ENCODE measurements at places on chromosomes 6 and 20. TPM values are rescaled to one million over a fixed set of nuclear protein-coding genes. Genes with fewer than 3 reads are reported as not detected.

The CLVS2 gene
- not detected for total RNA-seq

DNA sequence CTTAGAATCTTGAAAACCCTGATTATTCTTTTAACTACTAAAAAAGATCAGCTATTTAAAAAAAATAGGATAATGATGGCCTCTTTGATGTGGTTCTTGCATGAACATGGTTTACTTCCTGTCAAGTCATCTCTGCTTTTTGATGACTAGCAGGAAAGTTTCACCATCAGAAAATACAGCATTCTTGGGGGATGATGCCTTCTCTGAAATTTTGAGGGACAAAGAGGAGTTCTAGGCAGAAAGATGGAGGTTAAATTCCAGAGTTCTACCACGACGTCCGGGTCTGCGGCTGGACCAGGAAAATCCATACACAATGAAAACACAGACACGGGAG lies 130.4 kb downstream of the OLIG3 start:
- H3K27me3 ChIP-seq = no peaks in the 10 kb centered on the region
- no peak for DNase-seq
- peaks cover 6% of the 10 kb centered on the region for H3K36me3 ChIP-seq

GRCh38 chr6:30824698-30825097 lies 59.6 kb upstream of the DDR1 start:
- no peak overlapping the region for H3K4me3 ChIP-seq
- H3K27ac ChIP-seq = no peak overlapping the region
- H3K36me3 ChIP-seq = peaks cover 12% of the 10 kb centered on the region
- H3K4me1 ChIP-seq = peaks cover 54% of the 10 kb centered on the region
- H3K27me3 ChIP-seq = no peaks in the 10 kb centered on the region

GRCh38 chr6:135738636-135739035 lies 112.9 kb upstream of the PDE7B start:
- H3K27ac ChIP-seq = no peak overlapping the region
- H3K36me3 ChIP-seq = no peaks in the 10 kb centered on the region
- no peak for DNase-seq
- H3K4me3 ChIP-seq = no peak overlapping the region

DNA sequence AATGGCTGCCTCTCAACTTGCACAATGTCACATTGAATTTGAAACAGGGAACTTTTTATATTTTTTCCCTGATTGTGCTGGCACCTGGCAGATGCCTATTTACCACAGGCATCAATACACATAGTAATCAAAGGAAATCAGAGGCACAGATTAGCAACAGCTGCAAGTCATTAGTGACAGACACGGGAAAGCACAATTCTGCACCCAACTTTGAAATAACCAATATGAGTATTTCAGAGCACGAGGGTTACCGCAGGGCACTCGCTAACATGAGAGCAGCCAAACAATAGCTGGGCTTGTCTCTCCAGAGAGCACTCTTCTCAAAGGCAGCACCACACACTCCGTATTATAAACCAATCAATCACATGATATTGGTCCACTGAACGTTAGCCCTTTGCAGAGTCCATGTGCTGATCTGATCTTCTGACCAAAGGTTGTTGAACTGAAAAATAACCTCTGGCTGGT lies 149.5 kb downstream of the RNF144B start:
- no peak overlapping the region for H3K27ac ChIP-seq
- H3K36me3 ChIP-seq = no peaks in the 10 kb centered on the region
- H3K4me3 ChIP-seq = no peak overlapping the region

The TBX18 gene
- total RNA-seq = not detected

The TRAPPC3L gene
- total RNA-seq = not detected

The MCM9 gene
- 25.5 TPM for total RNA-seq

- no peak overlapping the region for H3K4me3 ChIP-seq
- H3K4me1 ChIP-seq = no peaks in the 10 kb centered on the region
- H3K36me3 ChIP-seq = no peaks in the 10 kb centered on the region
- no peak for DNase-seq
These were observed 24.5 kb downstream of the TSPYL4 start for GRCh38 chr6:116229287-116229913.

GRCh38 chr20:1118336-1119127 lies at the start of gene PSMF1:
Gene PSMF1 (plus strand): TSS chr20:1118602. CDS start chr20:1118774, 172 bp downstream.
- DNase-seq = peak; percentile 96
- H3K4me3 ChIP-seq = peak within 1 kb of the TSS; percentile 92
- H3K36me3 ChIP-seq = peaks cover 32% of the 10 kb centered on the region
- peak within 1 kb of the TSS; percentile 86 for H3K27ac ChIP-seq
- no peaks in the 10 kb centered on the region for H3K27me3 ChIP-seq

The MUCL3 gene
- total RNA-seq = not detected

The RRP36 gene
- total RNA-seq = 60.9 TPM

DNA sequence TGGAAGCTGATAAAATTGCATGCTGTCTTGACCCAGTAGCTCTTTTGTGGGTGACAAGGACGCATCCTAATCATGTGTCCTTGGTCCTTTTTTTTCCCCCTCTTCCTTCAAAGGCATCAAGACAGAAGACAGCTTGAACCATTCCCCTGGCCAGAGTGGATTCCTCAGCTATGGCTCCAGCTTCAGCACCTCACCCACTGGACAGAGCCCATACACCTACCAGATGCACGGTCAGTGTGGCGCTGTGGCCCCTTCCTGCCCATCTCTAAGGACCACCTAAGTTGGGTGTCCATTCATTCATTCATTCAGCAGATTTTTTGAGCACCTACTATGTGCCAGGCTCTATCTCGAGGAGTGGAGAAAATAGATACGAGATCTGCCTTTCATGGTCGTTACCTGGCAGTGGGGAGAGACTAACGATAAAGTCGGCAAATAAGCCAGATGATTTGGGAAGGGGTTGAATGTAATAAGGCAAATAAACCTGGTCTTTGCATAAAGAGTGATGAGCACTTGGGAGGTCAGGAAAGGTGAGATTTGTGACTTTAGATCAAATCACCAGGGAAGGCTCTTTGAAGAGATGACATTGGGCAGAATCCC lies 121.5 kb downstream of the EYA2 start:
- no peak overlapping the region for H3K4me3 ChIP-seq
- H3K4me1 ChIP-seq = peaks cover 5% of the 10 kb centered on the region
- H3K36me3 ChIP-seq = no peaks in the 10 kb centered on the region
- H3K27me3 ChIP-seq = peaks cover 30% of the 10 kb centered on the region

The CDH22 gene
- not detected for total RNA-seq

The PI16 gene
- total RNA-seq = 2.0 TPM

DNA sequence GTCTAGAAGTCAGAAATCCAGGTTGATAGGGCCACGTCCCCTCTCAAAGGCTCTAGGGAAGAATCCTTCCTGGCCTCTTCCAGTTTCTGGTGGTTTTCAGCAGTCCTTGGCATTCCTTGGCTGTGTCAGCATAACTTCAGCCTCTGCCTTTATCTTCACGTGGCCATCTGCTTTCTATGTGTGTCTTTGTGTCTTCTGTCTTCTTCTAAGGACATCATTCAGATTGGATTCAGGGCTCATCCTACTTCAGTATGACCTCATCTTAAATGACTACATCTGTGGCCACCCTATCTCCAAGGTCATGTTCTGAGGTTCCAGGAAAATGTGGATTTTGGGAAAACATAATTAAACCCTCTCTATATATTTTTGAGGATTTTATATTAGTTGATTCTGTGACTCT lies 23.0 kb downstream of the C6orf89 start:
- no peak for DNase-seq
- H3K27ac ChIP-seq = no peak overlapping the region
- H3K36me3 ChIP-seq = peaks cover 44% of the 10 kb centered on the region

DNA sequence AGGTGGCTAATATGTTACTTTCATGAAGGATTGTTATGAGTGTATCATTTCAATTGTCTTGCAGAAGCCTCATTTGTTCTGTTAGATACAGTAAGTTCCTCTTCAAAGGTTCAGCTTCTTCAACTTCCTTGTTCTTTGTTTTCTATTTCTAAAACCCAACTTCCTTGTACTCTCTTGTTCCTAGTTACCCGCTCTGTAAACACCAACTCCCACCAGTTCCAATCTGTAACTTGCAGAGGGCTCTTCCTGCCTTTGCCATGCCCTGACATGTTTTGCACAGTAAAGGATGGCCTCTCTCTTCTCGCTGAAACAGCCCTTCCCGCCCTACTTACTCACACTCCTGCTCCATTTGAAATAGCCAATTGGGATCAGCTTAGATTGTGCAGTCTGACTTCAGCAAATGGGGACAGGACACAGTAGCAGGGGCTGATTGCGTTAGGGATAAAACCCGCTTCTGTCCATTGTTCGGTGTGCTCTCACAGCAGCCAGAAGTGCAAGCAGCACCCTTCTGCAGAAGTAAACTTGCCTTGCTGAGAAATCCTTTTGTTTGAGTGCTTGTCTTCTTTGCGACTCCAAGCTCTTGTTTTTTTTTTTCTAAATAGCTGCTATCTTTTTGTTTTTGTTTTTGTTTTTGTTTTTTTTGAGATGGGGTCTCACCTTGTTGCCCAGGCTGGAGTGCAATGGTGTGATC lies 45.9 kb upstream of the POU5F1 start:
- no peak for DNase-seq
- H3K4me3 ChIP-seq = no peak overlapping the region
- peaks cover 10% of the 10 kb centered on the region for H3K27me3 ChIP-seq
- no peak overlapping the region for H3K27ac ChIP-seq
- H3K4me1 ChIP-seq = peaks cover 3% of the 10 kb centered on the region

Measured in activated CD8-positive, alpha-beta memory T cell treated with anti-CD3 and anti-CD28 coated beads, Interleukin-2, amount 10 ng/mL, durations not matched to agents 7 days and 5 days (primary cell).